ENCODE measurements at places on chromosomes 4 and X.

DNA sequence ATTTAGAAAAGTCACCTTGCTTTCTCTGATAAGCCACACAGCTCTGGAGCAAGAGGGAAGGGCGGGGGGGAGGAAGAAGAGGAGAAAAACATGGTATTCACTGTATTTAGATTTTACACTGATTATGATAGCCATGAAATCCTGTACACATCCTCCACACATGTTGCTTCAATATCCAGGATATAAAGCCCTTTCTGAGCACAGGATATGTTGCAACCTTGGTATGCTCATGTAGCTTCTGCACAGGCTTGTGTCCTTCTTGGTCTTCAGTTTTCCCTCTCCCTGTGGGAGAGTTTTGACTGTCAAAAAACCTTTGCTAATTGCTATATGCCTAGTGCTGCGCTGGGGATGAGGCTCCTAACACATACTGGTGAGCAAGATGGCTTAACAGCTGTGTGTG lies 61.9 kb upstream of the DAPP1 start:
- DNase-seq = no peak

- DNase-seq = no peak
Measured at GRCh38 chr4:113122066-113122465, 72.6 kb downstream of the ANK2 start.

- DNase-seq = no peak
Measured at GRCh38 chrX:122572461-122572860, 611.6 kb upstream of the GRIA3 start.

GRCh38 chr4:163620738-163621137 lies 126.2 kb downstream of the TMA16 start:
- no peak for DNase-seq

DNA sequence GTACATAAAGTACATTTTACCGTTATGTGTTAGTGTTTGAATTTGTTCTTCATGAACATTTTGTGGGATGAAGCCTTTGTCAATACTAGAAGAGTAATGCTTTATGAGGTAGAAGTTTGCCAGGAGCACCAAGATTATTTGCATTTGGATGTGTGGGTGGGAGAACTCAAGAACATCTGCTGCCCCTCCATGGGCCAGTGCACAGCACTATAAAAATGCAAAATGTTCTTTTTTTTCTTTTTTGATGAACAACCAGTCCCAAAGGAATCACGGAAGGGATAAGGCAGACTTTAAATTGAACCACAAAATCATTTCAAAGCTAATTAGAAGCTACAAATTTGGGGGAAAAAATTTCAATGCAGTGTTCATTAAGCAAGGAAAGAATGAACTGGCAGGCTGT lies 300.3 kb upstream of the NWD2 start:
- no peak for DNase-seq

DNA sequence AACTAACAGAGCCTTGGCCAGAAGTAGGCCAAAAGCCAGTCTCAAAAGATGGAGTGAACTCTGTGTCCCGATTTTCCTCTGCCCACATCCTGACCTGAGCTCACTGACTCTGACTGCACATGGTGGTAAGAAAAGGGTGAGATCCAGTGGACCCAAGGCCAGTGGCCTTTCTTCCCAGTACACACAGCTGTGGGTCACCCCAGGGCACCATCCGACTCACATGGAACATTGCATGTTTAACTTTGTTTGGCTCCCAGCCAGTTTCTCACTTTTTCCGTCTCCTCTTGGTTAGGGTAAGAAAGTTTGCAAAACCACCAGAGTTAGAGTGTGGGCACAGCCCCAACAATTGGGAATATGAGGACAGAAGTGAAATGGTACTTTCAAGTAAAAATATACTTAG lies 69.8 kb downstream of the GAB1 start:
- no peak for DNase-seq

- DNase-seq = no peak
Measured at GRCh38 chrX:66005830-66006449, 33.9 kb downstream of the VSIG4 start.

DNA sequence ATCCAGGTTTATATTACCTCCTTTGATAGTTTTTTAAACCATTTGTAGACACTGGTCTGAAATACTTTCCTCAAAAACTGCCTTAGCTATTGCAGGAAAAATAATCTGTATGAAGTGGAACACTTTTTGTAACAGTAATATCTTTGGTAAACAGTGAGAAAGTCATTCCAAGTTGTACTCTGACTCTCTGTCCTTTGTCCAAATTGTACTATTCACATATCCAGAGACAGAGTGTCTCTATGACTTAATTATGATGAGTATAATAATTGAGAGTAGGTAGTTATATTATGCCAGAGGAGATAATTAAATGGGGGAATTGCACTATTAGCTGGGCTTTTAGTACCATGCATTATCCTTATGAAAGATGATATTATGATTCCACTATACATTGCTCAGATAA lies 112.6 kb upstream of the LCORL start:
- DNase-seq = no peak

GRCh38 chr4:114250439-114250891 lies 271.0 kb upstream of the ARSJ start:
- no peak for DNase-seq

DNA sequence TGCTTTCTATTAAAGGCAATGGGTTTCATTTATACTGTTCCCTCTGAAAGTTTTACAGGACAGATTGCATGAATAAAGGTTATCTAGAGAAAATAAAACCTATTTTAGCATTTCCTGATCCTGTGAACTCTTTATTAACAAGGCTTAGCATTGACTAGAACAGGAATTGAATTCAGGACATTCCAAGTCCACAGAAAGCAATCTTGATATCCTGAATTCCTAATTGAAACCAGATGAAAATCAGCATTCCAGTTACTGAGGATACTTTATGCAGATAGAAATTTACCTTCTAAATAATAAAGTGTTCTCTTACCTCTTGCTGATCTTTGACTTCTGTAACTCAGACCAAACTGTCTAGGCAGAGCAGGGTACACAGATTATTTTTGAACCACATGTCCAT lies 151.4 kb downstream of the ZNF518B start:
- no peak for DNase-seq

GRCh38 chrX:24838629-24839028 lies 144.9 kb downstream of the POLA1 start:
- DNase-seq = no peak

DNA sequence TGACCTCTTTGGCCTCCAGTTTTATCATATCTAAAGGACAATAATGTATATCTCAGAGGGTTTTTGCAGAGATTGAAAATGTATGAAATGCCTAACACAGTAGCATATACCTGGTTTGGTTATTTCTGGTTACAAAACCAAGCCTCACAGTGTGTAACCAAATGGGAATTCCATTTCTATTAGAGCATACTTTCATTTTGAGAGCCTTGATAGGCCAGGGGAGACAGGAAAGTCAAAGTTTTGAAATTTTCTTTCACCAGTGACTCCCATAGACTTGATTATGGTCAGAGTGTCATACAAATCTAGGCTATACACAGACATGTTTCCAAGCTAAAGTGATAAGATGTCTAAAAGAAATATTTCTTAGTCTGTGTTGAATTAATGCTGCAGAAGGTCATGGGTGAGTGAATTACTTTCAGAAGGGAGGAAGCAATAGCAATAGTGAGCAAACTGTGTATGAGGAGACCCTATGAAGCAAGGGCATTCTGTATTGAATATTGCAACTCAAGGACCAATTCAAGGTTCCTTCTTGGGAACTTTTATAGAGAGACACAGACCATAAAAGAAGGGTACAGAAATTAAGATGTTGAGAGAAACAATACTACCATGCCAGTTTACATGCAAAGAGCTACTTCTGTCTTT lies 151.1 kb downstream of the PDE5A start:
- no peak for DNase-seq

DNA sequence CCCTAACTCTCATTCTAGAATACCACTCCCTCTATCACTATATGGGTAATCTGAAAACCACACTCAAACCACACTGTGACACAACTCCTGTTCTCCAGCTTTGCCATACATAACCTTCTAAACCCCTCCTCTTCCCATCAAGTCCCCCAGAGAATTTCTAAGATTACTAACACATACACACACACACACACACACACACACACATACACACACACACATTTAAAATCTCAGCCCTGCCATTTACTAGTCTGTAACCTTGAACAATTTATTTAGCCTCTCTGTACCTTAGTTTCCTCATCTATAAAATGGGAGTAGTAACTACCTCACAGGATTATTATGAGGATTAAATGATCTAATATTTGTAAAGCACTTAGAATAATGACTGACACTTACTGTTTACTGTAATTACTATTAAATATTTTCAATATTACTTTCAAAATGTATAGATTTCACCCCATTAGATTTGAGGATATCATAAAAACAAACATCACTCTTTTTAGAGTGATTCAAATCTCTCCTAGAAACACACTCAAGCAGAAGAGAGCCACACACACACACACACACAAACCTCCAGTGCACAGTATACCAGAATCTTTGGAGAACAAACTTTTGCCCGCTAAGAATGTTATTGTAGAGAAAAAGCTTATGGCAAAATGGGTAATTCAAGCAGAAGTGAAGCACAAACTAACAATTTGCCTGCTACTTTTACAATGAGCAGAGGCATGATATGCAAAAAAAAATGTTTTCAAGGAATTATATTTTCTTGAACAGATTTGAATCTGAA lies 3.8 kb downstream of the ANKRD50 start:
- no peak for DNase-seq

DNA sequence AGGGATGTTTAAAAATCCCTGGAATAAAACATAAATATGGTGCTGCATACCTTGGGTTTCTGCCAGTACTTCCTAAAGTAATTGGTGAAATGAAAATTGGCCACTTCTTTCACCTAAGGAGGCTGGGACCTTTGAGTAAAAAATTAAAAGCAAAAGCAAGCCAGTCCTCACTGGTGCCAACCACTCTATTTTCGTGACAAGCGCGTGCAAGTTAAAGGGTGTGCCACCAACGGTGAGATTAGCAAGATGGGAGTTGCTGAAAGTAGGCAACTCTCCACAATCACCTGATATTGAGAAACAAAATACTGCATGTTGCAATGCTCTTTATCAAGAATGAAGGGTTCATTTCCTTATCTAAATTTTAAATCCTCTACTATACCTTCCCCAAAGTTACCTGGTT lies 19.7 kb upstream of the RTL9 start:
- no peak for DNase-seq

- no peak for DNase-seq
Measured at GRCh38 chr4:158397781-158398180, 123.9 kb upstream of the RXFP1 start.

DNA sequence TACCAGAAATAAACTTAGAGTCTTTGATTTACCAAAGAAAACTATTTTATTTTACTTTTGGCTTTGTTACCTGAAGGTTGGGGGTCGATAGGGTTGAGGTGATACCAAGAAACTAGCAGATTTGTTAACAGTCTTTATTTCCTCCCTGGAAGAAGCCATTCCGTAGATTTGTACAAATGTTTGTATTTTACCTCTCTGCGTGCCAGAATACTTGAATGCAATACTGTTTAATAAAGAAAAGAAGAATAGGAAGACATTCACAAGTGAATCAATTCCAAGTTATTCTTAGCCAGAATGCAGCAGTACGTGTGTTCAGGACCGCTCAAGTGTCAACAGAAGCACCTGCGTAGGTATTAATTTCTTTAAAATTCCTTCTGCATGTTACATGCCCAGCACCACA lies 260.3 kb upstream of the TENM3 start:
- no peak for DNase-seq

DNA sequence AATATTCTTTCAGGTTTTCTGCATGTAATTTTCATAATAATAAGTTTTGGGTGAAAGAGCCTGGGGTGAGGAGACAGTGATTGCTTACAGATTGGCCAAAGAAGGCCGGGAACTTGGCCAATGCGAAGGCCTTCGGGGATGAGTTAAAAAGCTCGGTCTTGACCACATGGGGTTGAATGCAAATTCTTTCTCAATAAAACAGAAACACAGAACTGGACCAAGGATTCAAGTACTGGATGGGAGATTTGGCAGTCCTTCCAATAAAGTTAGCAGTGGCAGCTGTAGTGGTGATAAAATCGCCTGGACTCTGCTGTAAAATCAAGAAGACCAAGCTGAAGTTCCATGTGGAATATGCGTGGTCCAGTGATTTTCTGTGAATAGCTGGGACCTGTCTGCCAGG lies 282.2 kb upstream of the KLF3 start:
- no peak for DNase-seq

DNA sequence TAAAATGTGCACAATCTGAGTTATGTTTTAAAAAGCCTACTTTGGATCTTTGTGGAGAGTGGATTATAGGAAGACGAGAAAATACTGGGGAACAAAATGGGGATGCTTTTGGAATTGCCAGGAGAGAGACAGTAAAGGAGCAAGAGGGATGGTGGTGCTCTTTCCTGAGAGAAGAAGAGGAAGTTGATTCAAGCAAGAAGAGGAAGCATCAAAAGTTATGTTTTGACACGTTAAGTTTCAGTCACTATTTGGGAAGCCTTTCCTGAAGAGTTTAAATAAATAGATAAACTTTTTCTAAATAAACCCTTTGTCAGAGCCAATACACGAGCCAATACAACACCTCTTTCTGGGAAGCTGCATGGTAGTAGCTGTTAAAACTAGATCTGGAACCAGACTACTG lies 394.1 kb downstream of the GALNTL6 start:
- no peak for DNase-seq

GRCh38 chr4:133637161-133637560 lies 488.1 kb downstream of the PCDH10 start:
- DNase-seq = no peak

DNA sequence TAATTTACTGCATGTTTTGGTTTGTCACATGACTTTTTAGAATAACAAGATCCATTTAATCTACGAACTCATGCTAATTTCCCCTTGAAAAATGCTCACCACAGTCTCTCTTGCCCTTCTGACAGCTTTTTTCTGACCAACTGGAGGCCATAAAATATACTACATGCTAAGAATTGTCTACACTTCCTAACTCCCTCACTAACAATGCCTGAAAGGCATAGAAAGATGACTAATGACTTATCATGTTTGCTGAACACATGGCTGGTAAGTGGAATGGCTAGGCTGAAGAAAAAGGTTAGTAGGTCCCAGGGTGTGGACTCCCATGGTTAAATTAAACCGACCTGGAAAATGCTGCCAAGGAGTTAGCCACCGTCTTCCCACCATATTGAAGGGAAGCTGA lies 309.9 kb downstream of the SPOCK3 start:
- no peak for DNase-seq

GRCh38 chr4:156298230-156298629 lies 344.6 kb upstream of the CTSO start:
- no peak for DNase-seq

- no peak for DNase-seq
Measured at GRCh38 chr4:116585246-116585645, 500.1 kb downstream of the TRAM1L1 start.

GRCh38 chr4:69120870-69121269 lies 24.6 kb downstream of the UGT2B7 start:
- no peak for DNase-seq
